ENCODE measurements at places on chromosomes 6 and 20.

DNA sequence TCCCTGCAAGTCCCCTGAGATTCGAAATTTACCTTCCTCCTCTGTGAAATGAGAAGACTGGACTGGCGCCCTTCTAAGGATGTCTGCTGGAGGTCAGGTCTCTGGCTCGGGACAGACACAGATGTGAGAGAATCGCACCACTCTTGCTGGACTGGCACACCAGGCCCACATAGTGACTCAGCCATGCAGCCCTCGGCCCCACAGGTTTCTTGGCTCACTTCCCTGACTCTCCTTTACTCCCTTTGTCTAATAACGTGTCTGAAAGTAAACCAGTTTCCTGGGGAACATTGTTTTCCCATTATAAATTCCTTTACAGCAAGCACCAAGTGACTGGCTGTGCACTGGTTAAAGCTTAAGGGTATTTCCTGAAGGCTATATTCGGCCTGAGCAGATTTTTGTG is 106.7 kb upstream of the PLEKHG1 start:
- no peak for DNase-seq

DNA sequence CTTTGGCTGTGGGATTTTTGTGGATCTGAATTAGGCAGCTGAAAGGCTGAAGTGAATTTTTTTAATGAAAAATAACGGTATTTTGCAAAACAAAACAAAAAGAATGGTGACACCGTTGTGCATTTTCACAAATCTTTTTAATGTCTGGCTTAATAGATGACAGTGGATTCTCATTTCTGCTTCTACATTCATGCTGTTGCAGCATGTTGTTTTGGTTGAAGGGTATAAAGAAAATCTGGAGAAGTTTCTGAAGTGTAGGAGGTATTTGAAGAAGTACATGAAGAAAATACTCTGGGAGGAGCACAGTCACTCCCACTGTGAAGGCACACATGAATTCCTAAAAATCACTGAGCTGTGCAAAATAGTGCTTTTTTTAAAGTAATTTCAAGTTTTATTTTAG is 3.1 kb upstream of the MAP3K5 start:
- no peak for DNase-seq

DNA sequence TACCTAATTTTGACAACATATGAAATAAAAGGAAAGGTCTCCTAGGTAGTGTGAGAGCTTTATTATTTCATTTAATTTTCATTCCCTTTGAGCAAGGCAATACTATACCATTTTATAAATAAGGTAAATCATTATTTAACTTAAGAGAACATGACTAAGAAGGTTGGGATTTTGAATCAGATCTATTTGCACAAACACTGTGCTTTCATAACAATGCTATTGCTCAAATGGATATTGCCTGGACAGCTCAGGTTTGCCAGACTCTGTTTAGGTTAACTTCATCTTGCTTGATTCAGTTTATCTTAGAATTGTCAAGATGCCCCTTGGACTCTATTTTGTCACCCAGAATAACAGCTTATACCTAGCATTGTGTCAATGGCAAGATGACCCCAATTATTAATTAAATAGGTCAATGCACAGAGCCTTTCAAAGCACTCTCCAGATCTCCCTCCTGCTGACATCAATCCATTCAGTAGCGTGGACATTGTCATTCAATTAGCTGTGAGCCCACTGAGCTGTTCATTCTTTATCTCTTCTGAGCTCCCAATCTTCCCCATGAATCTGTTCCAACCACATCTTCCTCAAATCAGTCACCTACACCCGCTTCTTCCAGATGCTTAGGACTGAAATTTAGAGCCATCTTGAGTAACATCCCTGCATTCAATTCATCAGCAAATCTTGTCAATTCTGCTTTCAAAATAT is 42.1 kb upstream of the TMEM30A start:
- DNase-seq = no peak

DNA sequence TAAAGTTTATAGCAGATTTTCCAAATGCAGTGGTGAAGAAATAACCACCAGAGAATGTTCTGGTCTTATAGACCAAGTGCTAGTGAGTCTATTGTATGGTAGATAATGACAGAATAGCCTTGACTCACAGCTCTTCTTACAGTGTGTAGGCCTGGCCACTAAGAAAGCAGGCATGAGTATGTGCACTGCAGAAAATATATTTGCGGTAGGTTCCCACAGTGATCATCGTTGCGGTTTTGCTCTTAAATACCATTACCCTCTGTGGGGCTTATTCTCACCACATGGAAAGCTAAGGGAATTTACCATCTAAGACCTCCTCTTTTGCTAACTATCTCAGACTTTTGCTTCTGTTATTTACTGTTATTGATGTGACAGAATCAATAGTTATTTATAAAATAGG is 212.3 kb upstream of the SYNDIG1 start:
- DNase-seq = no peak

DNA sequence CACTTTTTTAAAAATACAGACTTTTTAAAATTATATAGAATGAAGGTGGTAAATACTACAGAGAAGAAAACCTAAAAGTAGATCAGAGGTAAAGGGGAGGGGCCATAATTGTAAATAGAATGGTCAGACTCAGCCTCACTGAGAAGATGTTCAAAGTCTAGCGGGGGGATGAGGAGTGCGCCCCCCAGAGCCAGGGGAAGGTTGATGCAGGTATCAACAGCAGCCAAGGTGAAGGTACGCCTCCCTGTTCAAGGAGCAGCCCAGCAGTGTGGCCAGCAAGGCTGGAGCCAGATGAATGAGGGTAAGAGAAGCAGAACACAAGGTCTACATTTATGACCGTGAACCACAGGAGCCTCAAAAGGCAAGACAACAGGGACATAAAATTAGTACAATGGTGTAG is 204.1 kb downstream of the PTPRT start:
- no peak for DNase-seq

GRCh38 chr20:47678536-47678935 is 106.7 kb downstream of the SULF2 start:
- no peak for DNase-seq

GRCh38 chr20:43844778-43845614 is 69.7 kb upstream of the TOX2 start:
- DNase-seq = no peak

GRCh38 chr20:3189561-3190131 is 14.8 kb downstream of the DDRGK1 start:
- DNase-seq = no peak

GRCh38 chr6:154638369-154638768 is 94.8 kb upstream of the SCAF8 start:
- no peak for DNase-seq

DNA sequence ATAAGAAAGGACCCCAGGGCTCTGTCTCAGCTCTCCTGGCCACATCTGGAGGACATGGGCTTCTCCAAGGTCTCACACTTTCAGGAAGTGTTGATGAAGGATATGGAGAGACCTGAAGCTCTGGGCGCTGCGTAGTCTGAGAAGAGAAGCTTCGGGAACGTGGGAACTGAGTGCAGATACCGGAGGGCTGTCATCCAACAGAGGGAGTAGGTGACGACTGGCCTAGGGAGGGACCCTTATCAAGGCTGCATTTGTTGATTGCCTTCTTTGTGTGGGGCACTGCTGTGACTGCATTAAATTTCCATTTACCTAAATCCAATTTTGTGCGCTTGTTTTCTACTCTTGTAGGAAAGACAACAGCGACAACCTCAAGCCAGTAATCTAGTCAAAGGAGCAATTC is 63.4 kb downstream of the PLG start:
- no peak for DNase-seq

DNA sequence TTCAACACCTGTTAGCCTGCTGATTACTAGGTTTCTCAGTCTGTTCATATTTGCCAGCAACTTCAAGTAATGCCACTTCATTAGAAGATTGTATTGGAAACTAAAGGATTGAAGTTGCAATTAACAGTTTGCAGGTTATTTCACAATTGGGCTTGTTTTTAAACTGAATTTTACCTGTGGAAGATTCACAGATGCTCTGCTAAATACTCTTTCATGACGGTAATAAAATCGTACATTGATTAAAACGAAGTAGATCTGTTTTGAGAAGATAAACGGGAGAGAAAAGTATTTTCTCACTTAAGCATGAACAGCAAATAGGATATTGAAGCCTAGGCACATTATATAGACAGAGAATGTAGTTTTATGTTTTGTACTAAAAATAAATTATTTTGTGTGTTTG is 1.6 kb downstream of the RNF182 start:
- DNase-seq = no peak

DNA sequence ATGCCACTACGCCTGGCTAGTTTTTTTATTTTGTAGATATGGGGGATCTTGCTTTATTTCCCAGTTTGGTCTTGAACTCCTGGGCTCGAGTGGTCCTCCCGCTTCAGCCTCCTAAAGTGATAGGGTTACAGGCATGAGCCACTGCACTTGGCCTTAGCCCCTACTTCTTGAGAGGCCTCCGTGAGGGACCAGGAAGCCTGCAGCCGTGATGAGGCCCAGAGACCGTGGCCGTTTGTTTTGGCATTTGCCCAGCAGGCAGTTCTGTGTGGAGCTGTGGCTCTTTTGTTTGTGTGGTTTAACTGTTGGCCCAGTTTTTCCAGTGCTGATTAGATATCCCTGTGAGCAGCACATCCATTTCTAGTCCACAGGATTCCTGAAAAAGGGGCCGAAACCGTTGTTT is 39.8 kb downstream of the SRSF3 start:
- DNase-seq = no peak

- DNase-seq = no peak
These were observed 114.3 kb downstream of the GJA1 start for GRCh38 chr6:121549736-121550135.

DNA sequence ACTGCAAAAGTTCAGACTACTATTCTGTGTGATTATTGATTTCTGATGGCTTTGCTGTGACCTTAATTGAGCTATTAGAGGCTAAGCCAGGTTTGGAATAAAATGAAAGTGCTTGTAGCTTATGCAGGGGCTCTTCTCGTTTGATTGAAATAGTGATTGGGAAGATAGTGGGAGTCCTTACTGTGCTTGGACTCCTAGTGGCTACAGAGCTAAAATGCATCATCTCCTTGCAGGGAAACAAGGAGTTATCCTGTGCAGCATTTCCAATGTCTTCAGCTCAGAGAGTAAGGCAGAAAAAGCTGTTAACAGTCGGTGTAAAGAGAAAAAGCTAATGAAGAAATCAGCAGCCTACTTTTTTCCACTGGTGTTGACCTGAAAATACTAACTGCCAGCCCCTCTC is 173.5 kb downstream of the SLC35F1 start:
- no peak for DNase-seq

DNA sequence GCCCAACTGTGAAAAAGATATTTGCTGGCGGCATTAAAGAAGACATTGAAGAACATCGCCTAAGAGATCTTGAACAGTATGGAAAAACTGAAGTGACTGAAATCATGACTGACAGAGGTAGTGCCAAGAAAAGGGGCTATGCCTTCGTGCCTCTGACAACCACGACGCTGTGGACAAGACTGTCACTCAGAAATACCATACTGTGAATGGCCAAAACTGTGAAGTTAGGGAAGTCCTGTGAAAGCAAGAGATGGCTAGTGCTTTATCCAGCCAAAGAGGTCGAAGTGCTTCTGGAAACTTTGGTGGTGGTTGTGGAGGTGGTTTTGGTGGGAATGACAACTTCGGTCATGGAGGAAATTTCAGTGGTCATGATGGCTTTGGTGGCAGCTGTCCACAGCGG is 7.5 kb downstream of the SFT2D1 start:
- no peak for DNase-seq

GRCh38 chr6:31422587-31422986 is 19.2 kb downstream of the MICA start:
- no peak for DNase-seq

GRCh38 chr6:49321561-49322072 is 141.4 kb downstream of the MMUT start:
- DNase-seq = no peak
